Activated naive CD4-positive, alpha-beta T cell treated with anti-CD3 and anti-CD28 coated beads, Interleukin-2, amount 50 U/mL, for 16 hours (primary cell): ENCODE measurements at places on chromosomes 7 and 10.

DNA sequence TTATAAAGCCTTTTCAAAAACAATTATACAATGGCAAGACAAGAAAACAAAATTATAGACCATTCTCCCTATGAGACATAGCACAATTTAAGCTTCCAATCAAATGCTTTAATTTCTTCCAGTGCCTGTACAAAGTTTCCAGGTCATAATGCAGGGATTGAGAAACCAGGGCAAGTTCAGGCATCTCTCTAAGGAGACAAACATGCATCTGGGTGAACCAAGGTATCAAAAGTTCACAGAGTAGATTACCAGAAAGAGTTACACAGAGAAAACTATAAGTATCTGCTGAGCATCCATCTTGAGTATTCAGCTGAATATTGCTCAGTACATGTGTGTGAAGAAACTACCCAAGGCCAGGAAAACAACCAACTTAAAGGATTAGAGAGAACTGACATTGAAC lies 89.1 kb downstream of the COL28A1 start:
- DNase-seq = no peak

DNA sequence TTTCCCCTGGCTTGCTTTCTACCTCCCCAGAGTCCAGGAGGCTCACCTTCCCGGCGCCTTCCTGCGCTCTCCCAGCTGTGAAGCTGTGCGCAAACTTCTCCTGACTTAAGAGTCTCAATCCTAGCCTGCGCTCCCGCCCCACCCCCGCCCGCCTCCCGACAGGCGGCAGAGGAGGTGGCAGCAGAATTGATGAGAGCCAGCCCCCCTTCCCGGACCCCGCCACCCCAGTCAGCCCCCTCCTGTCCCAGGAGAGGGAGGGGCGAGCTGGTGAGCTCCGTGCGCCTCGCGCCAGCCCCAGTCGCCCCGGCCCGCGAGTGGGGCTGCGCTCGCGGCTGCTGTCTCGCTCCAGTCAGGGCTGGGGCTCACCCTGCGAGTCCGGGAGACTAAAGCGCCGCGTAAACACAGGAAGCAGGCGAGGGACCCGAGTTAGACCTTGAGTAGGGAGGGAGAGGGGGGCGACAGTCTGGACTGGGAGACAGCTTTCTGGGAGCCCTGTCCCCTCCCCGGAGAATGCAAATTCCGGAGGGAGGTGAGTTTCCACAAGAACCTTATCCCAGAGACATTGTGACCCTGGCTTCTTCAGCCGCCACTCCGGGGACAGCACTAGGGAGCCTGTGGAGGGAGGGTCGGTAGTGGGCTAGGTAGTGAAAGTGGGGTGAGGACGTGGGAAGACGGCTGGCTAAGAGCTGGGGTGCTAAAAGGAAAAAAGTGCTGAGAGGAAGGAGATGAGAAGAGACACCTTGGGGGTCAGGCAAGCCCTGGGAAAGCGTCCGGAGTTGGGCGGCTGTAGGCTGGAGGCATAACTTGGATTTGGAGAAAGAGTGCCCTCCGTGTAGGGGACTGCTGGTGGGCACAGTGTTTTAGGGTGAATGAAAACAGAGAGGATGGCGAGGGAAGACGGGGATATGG lies at the start of gene CALCR:
TSS of gene CALCR (minus strand) at position 79 of the 909 bp plus-strand sequence. CDS start 87,743 bp downstream, outside the sequence.
- DNase-seq = no peak

GRCh38 chr10:5419466-5420094 lies 7.2 kb downstream of the NET1 start:
- no peak for DNase-seq

DNA sequence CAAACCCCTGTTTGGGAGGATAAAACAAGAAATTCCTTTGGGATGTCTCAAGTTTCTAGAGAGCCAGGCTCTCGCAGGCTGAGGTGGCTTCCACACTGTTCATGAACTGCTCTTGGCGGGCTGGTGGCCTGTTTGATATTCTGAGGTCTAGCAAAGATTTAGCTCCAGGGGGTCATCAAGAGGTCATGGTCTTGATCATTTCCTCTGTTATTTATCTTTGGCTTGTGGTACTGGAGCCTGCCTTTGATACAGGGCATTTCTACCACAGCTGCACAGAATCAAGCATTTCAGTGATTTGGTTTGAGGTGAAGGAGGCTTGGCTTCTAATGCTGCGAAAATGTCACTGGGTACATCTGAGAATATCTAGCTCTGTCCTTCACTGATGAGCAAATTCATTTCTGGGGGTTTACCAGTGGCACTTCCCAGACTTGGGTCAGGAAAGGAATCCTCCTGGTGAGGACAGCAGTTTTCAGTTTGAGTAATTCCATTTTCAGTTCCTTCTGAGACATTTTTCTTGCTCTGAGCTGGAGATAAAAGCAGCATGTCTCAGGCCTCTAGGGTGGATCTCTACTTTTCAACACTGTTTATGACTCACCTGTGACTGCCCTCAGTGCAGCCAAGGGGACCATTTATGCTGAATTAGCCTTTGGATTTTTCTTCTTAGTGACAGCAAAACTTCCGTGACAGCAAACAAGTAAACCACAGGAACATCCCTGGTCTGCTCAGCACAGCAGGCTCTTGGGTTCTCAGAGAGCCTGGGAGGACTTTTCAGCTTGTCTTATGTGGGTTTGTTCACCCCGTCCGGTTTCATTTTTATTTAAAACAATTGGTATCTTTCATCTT lies 312.0 kb downstream of the RNLS start:
- DNase-seq = peak; percentile 12

- peak; percentile 18 for DNase-seq
These were observed 859 bp upstream of the CH25H start for GRCh38 chr10:89207801-89208551.

- DNase-seq = no peak
These were observed 71.5 kb downstream of the XPNPEP1 start for GRCh38 chr10:109851616-109852474.

- no peak for DNase-seq
These were observed 2.7 kb upstream of the CPVL start for GRCh38 chr7:29149036-29149435.
